Omental fat pad (tissue), 4 donors: ENCODE measurements at places on chromosomes 1 and 21.

GRCh38 chr1:160675641-160676410 lies 29.0 kb upstream of the SLAMF1 start:
- no peak for DNase-seq

GRCh38 chr1:68723791-68724190 lies 226.9 kb upstream of the DEPDC1 start:
- no peak for DNase-seq

DNA sequence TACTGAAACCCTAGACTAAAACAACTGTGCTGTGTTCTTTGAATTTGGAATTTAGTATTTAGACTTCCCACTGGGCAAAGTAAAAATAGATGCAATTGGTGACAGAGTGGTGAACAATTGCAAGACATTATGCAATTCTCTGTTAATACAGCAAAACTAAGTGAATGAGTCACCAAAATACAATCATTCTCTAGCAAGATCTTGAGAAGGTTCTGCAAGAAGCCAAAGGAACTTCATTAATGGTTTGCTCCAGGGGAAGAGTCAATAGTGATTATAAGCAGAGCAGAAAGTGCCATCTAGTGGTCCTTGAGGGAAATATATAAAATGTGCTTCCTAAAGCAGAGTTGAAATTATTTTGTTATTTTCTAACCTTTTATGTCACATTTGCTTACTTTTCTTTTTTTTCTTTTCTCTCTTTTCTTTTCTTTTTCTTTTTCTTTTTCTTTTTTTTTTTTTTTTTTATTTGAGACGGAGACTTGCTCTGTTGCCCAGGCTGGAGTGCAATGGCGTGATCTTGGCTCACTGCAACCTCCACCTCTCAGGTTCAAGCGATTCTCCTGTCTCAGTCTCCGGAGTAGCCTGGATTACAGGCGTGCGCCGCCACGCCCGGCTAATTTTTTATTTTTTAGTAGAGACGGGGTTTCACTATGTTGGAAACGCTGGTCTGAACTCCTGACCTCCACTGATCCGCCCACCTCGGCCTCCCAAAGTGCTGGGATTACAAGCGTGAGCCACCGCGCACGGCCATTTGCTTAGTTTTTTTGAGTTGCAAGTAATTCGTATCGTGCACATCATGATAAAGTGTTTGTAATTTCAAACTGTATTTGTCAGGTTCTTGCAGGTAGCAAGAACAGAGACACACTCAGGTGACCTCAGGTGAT lies 99.2 kb downstream of the CTH start:
- no peak for DNase-seq

GRCh38 chr1:8908388-8909151 lies 30.1 kb upstream of the ENO1 start:
- no peak for DNase-seq

DNA sequence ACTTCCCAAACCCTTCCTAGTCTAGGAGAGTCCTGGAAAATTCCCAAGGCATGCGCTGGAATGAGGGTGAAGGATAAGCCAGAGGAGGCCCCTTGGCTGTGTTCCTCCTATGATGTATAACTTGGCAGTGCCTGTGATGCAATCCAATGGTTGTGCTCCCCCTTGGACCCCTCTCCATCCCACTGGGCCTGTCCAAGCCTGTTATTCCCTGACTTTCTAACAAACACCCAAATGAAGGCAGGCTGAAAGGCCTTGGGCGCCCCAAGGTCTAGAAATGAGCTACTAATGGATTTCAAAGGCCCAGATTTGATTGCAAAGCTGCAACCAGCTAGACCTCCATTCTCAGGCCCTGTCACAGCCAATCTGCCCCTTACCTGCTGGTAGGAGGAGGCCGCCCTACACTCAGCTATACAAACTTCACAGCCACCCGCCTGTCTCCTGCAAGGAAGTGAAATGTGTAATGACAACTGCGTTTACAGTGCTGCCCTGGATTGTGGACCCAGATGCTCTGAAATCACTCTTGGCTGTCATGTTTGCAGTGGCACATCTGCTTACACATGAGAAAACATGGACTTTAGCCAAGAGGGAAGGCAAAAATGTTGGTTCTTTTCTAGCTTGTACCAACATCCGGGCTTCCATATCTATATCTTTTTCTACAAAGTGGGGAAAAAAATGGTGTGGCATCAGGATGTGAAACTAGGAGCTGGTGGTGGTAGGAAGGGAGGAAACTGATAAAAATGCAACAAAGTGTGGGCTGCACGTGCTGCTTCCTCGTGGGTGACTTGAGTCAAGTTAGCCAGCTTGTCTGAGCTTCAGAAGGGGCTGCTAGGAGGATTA lies 130.4 kb downstream of the TRABD2B start:
- no peak for DNase-seq

- DNase-seq, result no peak
These were observed 205.1 kb downstream of the PLPP3 start for GRCh38 chr1:56374026-56374974.

- no peak for DNase-seq
These were observed 36.9 kb upstream of the BACH1 start for GRCh38 chr21:29261555-29262540.

GRCh38 chr1:106789686-106790085 lies 266.8 kb upstream of the PRMT6 start:
- DNase-seq, result no peak

DNA sequence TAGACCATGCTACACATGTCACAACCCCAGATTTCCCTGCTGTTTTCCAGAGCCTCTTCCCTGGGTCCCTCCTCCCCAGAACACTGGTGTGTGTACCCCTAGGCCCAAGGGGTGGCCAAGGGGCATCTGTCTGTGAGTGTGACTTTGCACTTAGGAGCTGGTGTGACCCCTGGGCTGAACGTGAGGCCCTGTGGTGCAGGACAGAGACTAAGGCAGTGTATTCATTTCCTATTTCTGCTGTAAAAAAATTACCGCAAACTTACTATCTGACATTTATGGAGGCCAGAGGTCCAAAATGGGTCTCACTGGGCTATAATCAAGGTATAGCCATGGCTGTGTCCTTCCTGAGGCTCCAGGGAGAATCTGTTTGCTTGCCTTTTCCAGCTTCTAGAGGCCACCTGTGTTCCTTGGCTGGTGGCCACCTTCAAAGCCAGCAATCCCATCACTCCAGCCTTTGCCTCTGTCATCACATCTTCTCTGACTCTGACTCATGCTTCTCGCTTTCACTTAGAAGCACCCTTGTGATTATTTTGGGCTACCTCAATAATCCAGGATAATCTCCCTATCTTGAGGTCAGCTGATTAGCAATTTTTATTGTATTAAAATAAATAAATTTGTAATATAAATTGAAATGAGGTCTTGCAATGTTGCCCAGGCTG lies 24.0 kb upstream of the ELOA start:
- DNase-seq, result no peak

GRCh38 chr1:151584278-151584677 lies 27.6 kb upstream of the SNX27 start:
- no peak for DNase-seq

DNA sequence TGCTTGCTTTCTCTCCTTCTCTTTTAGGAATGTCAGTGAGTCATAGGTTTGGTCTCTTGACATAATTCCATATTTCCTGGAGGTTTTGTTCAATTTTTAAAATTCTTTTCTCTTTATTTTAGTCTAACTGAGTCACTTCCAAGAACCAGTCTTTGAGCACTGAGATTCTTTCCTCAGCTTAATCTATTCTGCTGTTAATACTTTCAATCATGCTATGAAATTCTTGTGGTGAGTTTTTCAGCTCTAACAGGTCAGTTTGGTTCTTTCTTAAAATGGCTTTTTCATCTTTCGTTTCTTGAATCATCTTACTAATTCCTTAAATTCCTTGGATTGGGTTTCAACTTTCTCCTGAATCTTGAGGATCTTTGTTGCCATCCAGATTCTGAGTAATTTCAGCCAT lies 321.0 kb downstream of the PTBP2 start:
- no peak for DNase-seq

DNA sequence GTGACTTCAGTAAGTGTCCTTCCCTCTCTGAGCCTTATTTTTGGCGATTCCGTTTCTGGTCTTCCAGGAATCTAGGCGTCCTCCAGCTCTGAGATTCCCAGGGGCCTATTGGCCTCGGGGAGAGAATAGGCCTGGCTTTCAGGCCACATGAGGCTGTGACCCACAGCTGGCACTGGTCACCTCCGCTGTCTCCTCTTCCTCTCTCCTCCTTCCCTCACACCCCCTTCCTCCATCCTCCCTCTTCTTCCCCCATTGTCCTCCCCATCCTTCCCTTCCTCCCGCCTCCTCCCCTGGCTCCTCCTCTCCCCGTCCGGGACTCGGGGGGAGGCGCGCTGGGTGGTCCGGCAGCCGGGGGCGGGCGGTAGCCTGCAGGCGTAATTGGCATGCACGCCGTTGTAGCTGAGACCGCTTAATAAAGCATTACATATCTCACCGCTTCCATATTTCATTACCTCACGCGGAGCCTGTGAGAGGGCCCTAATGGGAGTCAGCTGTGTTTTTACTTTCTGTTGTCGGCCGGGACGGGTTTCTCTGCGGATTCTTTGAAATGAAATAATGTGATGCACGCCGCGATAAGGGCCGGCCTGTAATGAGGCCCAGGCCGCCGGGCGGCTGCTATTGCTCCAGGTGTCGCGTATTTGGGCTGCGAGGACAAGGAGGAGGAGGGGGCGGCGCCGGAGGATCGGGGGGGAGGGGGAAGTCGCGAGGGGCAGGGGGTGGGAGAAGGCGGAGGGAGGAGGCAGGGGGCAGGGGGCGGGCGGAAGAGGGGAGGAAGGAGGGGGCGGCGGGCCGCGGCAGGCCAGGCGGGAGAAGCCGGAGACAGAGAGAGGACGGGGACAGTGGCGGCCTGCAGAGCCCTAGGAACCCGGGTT lies 95.3 kb downstream of the FOXD2 start:
- DNase-seq, result no peak

GRCh38 chr1:32066489-32066873 lies 6.3 kb upstream of the TMEM39B start:
- DNase-seq, result no peak

DNA sequence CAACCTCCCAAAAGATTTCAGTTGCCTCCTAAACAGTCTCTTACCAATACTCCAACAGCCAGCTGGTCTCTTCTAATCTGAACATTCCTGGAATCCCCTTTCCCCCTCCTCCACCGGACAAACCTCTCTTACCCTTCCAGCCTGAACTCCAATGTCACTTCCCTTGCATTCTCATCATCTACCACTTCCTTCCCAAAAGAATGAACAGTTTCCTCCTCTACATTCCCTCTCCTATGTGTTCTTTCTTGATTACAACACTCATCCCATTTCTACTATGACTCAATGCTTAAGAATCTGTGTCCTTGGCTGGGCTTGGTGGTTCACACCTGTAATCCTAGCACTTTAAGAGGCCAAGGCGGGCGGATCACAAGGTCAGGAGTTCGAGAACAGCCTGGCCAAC lies 417.1 kb downstream of the SETD4 start:
- DNase-seq, result no peak

DNA sequence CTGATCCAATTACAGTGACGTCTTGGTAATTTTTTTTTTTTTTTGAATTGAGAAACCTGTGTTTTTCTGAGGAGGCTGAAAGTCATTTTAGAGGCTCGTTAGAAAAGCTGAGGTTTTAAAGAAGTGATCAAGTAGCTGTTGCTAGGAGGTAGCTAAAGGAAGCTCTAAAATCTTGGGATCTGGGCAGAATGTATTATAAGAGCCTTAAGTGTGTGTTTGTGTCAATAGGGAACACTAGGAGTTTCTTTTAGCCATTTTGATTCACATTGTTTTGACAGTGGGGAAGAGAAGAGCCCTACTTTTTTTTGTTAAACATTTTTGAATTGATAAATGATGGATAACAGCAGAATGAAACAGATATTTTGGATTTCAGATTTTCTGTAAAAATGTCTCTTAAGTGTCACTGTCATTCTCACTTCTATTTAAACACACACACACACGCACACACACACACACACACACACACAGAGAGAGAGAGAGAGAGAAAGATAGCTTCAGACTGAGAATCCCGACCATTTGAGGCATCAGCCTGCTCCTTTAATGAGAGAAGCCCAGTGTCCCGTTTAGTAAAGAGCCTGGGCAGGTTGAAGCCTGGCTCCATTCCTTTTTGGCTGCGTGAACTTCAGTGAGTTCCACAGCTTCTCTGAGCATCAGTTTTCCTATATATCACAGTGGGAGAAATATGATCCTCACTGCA lies 79.1 kb upstream of the GPR88 start:
- no peak for DNase-seq

DNA sequence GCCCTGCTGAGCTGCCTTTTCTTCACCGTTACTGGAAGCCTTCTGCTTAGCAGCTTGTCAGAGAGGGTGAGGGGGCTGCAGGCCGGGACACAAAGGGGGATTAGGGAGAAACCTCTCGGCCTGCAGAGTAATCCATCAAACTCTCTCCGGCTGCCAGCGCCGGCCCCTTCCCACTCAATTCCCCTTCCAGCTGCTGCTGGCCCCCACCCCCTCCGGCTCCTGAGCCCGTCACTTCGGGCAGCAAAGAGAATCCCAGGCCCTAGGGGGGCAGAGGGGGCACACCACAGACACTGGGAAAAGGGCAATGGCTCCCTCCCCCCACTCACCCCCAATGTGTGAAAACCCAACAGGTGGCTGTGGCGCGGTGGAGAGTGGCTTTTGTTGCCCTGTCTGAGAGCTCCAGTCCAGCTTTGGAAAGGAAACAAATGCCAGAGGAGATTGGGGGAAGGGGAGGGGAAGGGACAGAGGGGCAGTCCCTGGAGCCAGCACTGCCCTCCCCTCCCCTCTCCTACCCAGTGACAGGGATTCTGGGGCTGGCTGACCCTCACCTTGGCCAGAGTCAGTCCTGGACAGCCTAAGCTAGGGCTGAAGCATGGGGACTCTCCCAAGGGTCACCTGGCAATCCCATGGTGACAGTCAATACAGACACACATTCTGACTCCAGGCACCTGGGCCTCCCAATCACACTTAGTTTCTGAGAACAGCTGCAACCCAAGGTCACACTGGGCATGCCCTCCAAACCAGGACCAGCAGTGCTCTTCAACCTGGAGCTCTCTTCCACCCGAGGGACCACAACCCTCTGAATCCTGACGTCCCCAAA lies 9.5 kb downstream of the SLC45A3 start:
- no peak for DNase-seq

- DNase-seq, result no peak
These were observed 12.5 kb downstream of the PIP5K1A start for GRCh38 chr1:151210830-151211229.

- DNase-seq, result no peak
These were observed 164.2 kb downstream of the HIVEP3 start for GRCh38 chr1:41754540-41754939.

- DNase-seq, result no peak
These were observed 182.8 kb downstream of the SIPA1L2 start for GRCh38 chr1:232447125-232447524.

GRCh38 chr1:232109391-232109790 lies 482.8 kb downstream of the DISC1 start:
- DNase-seq, result no peak

DNA sequence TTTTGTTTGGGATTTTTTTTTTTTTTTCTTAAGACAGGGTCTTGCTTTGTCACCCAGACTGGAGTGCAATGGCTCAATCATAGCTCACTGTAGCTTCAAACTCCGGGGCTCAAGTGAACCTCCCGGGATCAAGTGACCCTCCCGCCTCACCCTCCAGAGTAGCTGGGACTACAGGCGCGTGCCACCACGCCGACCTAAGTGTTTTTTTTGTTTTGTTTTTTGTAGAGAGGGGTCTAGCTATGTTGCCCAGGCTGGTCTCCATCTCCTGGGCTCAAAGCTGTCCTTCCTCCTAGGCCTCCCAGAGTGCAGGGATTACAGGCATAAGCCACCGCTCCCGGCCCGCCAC lies 776 bp downstream of the HLCS start:
- no peak for DNase-seq
